Spinal cord (tissue), 10 donors: ENCODE measurements at places on chromosomes 4 and X.

- DNase-seq = no peak
These were observed 20.7 kb upstream of the UCHL1 start for GRCh38 chr4:41236032-41236431.

GRCh38 chr4:13656569-13657405, 29.3 kb upstream of the BOD1L1 start:
- peak; percentile 95 for DNase-seq

DNA sequence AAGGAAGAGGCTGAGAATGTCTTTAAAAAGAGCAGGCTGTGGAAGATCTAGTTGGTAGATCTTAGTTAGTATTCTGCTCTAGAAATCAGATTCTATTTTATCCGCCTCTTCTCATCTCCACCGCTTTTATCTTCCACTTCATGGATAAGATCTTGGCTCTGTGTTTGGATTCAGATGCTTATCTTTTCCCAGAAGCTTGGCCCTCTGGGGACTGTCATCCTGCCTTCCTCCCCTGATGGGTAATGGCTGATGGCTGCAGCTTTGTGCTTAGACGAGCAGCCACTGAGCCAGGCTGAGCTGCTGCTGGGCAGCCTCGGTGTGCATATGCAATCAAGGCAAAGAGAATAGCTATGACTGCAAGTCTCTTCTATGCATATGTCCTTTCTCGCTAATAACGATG, 23.5 kb downstream of the TRIML1 start:
- no peak for DNase-seq

- no peak for DNase-seq
These were observed 597.2 kb downstream of the GALNTL6 start for GRCh38 chr4:172410363-172410762.

DNA sequence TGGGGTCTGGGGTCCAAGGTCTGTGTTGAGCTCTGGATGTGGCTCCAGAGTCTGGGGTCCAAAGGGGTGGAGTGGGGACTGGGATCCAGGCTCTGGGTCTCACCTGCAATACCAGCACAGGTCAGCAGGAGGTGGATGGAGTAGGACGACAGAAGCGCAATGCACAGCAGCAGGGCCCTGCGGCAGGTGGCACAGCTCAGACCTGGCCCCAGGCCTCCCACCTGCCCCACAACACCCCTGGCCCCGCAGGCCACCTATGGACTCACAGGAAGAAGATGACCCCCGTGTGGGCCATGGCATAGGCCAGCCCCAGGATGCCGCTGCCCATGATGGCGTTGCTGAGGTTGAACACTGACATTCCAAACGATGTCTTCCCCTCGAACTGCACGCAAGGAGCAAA, 3.4 kb downstream of the SLC38A5 start:
- no peak for DNase-seq

DNA sequence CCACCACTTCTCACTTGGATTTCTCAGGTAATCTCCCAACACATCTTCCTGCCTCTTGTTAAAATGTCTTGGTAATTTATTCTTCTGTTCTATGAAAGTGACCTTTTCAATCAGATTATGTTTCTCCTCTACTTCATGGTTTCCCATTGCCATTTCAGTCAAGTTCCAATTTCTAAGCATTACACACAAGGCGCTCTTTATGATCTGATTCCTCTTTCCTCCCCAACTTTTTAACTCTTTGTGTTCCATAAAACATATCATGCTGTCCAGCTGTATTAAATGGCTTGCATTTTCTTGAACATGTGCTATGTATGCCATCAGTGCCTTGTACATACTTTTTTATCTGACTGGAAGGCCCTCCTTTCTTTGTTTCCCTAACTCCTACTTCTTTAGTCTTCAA, 13.1 kb upstream of the ART3 start:
- DNase-seq = no peak

GRCh38 chr4:119314356-119314755, 7.6 kb downstream of the FABP2 start:
- peak; percentile 33 for DNase-seq

- no peak for DNase-seq
These were observed 77.1 kb downstream of the TBCK start for GRCh38 chr4:106238820-106239420.

DNA sequence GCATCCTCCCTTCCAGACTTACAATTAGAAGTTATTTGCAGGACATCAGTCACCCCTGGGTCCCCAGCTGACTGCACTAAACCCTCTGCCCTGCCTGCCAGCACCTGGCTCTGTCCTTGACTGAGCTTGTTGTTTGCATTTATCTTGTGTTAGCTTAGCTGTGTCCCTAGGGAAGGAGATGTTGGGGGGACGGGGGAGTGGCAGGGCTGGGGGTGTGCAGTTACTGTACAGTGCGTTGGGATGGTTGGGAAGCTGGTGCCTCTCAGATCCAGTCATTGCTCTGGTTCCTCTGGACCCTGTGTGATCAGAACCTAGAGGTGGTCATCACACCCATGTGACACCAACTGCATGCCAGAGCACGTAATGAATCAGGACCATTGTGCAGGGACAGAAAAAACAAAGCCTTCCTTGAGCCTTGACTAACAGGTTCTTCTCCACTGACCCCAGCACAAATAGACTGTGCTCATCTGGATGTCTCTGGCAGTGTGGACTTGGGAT, 32.7 kb upstream of the PROM1 start:
- DNase-seq = no peak

DNA sequence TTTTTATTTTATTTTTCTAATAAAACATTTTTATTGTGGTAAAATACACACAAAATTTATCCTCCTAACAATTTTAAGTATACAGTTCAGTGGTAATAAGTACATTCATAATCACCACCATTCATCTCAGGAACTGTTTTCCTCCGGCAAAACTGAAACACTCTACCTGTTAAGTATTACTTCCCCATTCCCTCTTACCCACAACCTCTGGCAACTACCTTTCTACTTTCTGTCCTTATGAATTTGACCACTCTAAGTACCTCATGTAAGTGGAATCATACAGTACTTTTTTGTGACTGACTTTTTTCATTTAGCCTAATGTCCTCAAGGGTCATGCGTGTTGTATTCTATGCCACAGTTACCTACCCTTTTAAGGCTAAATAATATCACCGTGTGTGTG, 21.1 kb upstream of the HSFX4 start:
- no peak for DNase-seq

DNA sequence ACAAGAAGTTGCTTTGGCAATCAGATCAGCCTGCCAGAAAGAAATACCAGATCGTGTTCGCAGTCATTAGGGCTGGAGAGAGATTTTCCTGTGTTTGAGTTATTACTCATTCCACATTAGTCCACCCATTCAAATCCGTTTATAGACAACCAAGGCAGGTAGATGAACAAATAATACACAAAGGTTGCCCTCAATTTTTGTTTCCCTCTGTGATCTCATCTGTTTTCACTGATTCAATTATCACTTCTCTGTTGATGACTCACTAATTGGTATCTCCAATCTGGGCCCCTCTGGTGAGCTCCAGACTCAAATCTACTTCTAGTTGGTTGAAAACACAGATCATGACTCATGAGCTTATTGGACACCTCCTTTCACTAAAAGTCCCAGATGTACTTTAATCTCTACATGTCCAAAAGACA, 54.5 kb downstream of the CHM start:
- no peak for DNase-seq

DNA sequence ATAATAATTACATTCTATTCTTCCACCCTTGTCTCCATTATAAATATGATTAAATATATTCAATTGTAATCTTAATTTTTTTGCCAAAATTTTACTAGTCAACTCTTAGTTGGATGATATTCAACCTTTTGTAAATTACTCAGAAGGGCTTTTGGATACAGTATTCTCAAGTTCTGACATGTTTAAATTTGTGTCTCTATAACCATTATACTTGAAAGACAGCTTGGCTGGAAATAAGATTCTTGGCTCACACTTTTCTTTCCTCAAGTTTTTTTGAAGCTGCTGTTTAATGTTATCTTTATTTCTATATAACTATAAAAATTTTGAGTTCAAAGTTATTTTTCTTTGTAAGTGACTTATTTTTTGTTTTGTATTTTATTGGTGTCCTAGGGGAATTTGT, 214.4 kb downstream of the ARAP2 start:
- DNase-seq = peak; percentile 19

- DNase-seq = no peak
These were observed 3.0 kb downstream of the GPC4 start for GRCh38 chrX:133412246-133412645.

DNA sequence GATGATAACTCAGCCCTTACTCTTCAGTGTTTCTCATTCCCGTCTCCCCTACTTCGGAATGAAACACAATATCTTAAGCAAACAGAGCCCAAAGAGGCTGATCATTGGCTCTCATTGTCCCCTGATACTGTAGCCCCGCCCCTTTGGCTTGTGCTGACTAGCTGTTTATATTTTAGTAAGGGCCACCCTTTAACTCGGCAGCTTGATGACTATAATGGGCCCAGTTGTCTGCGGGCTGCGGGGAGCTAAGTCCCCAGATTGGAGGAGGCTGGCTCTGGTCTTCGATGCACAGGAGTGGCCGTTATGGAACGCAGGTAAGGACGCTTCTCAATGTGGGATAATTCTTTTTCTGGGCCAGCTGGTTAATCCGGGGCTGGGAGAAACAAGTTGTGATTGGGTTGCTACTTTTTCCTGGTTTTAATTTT, at the start of gene TRIM2:
Gene TRIM2, plus strand, starts transcription at position 197 of the 425 bp plus-strand sequence. Its CDS starts 88 bp downstream, at position 285.
- peak; percentile 92 for DNase-seq

DNA sequence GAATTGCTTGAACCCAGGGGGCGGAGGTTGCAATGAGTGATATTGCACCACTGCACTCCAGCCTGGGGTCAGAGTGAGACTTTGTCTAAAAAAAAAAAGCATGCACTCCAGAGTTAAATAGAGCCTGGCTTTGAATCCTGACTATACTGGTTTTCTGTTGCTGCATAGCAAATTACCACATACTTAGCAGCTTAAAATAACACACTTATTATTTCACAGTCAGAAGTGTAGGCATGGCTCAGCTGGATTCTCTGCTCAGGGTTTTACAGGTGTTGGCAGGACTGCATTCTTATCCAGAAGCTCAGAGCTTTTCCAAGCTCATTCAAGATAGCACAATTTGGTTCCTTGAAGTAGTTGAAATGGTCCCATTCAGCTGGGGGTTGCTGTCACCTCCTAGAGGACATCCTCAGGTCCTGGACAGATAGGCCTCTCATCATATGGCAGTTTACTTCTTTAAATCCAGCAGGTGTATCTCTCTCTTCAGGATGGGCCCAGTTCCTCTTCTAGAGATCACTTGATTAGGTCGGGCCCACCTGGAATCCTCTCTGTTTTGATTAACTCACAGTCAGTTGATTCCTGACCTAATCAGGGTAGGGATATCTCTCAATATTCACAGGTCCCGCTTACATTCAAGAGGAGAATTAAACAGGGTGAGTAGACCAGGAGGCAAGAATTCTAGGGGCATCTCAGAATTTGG, 26.8 kb downstream of the DOCK11 start:
- no peak for DNase-seq

- DNase-seq = no peak
These were observed 31.4 kb upstream of the PJA1 start for GRCh38 chrX:69196666-69197065.

DNA sequence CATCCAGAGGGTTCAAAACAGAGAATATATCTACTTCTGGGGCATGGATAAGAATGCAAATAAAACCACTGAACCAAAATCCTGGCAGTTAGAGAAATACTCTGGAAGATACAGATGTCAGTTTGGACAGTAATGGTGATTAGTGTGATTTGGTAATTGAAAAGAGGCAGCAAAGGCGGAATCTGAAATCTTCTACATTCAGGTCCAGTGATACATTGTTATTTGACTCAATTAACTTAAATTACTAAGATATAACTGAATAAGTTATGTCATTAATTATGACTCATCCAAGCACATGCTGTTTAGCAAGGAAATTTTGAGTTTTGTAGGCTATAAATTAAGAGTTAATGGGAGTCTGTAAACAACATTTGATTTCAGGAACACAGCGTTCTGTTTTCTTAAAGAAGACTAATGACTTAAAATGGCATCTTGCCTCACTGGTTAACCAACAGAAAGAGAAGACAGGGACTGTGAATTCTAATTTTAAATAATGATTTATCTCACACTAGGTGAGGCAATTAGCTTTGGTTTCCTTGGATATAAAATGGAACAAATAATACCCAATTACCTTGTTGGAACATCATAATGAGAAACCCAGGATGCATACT, 937.1 kb downstream of the PDHA2 start:
- no peak for DNase-seq

DNA sequence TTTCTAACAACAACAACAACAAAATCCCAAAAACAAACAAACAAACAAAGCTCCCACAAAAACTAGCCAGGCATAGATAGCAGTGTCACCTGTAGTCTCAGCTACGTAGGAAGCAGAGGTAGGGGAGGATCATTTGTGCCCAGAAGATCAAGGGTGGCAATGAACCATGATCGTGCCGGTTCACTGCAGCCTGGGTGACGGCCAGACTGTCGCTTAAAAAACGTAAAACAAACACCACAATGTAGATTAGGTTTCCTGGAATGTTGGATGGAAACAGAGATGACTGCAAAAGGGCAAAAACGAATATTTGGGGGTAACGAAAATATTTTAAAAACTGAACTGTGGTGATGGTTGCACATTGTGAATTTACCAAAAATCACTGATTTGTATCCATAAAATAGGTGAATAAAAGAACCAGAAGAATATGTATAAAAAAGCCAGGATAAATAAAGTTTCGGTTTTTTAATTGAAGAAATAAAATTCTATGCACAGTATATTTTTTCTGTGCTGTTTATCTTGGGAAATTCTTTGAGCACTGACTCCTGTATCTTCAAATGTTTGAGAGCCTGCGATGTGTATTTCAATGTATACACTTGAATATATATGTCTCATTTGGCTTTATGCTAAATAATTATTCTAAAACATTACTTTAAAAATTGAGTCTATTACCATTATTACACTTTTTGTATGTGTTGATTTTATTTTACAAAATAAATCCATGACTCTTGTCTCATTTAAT, 1477.0 kb downstream of the PCDH7 start:
- DNase-seq = no peak

DNA sequence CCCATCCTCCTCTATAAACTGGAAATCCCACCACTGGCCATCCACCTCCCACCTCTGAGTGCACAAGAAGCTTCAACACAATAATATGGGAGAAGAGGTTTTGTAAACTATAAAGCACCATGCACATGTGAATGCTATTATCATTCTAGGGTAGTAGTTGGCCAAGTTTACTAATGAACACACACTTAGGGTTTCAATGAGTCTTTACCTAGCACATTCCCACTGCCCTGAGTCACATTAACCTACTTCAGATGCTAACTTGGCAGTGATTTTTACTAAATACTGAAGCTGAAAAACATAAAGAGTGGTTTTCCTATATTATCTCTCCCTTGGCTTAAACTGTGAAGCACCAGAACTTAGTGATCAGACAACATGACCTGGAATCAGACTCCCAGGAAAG, 93.9 kb downstream of the SH3KBP1 start:
- DNase-seq = no peak

DNA sequence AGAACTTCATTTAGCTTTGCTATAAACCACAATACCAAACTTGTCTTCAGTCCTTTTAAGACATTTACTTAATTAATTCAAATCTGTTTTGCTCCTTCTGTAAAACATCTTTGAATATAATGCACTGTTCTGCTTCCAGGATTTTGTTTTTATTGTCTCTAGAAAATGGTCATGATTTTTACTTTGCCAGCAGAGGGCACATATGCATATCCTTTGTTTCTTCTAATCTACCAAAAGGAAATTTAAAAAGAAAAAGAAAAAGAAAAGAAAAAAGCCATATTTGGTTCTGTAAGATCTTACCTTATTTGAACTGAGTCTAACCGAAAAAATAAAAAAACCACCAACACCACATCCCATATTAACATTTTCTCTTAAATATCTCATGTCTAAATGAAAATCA, 101.9 kb upstream of the CCSER1 start:
- peak; percentile 86 for DNase-seq

- no peak for DNase-seq
These were observed 21.7 kb downstream of the CLOCK start for GRCh38 chr4:55524844-55525571.
